ENCODE measurements at places on chromosomes 7 and 10.

DNA sequence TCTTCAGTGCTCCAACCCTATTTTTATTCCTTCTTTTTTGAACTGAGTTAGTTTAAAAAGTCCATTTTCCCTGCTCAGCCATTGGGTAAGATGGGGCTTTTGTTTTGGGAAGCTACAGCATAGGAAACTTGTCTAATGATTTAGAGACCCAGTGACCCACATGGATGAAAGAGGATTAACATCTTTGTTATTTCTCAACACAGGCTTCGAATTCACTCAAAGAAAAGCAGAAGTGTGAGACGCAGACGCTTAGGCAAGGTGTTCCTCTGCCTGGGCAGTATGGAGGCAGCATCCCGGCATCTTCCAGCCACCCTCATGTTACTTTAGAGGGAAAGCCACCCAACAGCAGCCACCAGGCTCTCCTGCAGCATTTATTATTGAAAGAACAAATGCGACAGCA lies 152.0 kb downstream of the HDAC9 start:
- DNase-seq: no peak

DNA sequence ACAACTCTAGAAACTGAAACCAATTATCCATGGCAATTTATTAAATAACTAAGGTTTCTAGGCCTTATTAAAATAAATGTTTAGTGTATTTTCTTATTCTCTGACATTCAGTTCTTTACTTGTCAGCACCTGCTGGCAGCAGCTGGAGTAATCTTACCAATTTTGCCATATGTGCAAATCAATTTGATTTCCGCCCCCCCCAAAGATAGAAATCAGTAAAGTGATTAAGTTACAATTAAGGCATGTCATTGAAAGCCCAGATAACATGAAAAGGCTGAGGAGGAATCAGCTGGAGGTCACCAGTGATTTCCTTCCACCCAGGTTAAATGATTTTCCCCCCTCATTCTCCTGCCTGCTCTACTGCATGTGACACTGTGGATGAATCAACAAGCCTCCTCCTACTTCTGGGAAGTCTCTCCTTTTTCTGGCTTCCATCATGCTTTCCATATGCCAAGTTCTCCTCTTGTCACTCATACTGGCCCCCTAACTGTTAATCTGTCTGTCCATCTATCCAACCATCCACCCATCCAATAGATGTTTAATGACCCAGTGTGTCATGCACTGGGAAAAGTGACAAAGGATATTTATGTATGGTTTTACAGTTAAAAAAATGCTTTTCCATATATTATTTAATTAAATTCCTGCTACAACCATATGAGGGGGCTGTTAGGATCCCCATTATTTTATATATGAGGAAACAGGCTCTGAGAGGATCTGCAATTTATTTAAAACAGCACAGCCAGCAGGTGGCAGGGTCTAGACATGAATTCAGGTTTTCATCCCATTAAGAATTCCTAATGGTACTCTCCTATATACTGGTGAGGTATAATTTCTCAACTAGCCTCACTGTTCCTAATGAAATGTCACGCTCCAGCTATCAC lies 116.5 kb downstream of the ATXN7L1 start:
- DNase-seq: no peak

GRCh38 chr7:139361523-139361922 lies 1.8 kb downstream of the LUC7L2 start:
- DNase-seq: no peak

GRCh38 chr10:1465993-1466764 lies 271.1 kb downstream of the ADARB2 start:
- no peak for DNase-seq

- DNase-seq: no peak
Observed at GRCh38 chr7:113374955-113375354, 256.6 kb upstream of the SMIM30 start.

GRCh38 chr7:101754424-101755159 lies 62.8 kb upstream of the CUX1 start:
- no peak for DNase-seq

DNA sequence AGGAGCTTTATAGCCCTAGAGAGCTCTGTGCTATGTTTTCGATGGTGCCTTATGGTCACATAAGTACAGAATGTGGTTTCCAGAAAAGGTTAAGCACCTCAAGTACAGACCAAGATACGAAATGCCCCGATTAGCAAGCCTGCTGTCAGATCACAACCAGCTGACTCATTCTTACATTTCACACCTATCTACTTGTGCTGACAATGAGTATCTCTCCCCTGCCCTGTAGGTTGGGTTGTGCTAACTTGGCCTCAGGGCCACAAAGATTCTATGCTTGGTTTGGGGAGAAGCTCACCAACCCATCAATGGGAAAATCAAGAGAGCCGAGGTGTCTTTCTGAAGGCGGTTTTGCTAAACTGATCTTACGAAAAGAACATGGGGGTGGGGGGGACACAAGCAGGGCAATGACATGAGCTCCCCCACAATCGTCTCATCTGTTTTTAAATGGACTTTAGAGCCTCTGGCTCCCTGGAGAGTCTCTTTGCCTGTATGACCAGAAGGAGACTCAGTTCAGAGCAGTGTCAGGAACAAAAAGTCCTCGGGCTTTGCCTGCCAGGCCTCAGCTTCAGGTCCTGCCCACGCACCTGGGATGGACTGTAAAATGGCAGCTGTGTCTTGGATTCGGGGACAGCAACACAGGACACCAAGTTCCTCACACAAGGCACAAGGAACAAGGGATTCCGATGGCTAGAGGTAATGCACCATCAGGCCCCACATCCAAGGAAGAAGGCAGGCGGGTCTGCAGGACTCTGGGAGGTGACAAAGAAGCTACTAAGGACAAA lies 55.1 kb downstream of the FAM53B start:
- peak; percentile 30 for DNase-seq

DNA sequence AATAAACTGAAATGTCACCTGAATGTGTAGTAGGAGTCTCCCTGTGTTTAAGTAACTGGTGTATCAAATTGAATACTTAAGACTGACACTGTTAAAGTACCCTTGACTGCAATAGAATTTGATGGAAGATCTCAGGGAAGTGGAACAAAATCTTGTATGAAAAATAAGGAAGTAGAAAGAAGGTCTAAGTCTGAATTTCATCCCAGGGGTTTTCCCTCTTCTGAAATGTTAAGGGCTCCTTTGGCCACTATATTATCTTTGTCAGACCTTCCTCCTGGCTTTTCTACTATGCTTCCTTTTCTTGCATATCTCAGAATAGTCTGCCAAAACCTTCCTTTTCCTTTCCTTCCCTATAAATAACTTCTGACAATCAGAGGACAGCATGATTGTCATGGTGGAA lies 59.6 kb downstream of the BLNK start:
- DNase-seq: no peak

GRCh38 chr7:66905689-66906088 lies 15.3 kb upstream of the TMEM248 start:
- no peak for DNase-seq

DNA sequence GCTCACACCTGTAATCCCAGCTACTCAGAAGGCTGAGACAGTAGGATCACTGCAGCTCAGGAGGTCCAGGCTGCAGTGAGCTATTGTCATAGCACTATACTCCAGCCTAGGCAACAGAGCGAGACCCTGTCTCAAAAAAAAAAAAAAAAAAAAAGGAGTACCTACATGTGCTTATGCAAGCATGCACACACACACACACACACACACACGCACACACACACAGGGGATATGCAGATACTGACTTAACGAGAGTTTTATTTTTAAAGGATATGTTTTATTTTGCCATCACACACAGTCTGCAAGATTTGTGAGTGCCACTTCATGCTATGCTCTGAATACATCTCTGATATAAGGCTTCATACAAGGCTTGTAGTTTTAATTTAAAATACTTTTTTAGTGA lies 479.3 kb downstream of the NEBL start:
- no peak for DNase-seq

DNA sequence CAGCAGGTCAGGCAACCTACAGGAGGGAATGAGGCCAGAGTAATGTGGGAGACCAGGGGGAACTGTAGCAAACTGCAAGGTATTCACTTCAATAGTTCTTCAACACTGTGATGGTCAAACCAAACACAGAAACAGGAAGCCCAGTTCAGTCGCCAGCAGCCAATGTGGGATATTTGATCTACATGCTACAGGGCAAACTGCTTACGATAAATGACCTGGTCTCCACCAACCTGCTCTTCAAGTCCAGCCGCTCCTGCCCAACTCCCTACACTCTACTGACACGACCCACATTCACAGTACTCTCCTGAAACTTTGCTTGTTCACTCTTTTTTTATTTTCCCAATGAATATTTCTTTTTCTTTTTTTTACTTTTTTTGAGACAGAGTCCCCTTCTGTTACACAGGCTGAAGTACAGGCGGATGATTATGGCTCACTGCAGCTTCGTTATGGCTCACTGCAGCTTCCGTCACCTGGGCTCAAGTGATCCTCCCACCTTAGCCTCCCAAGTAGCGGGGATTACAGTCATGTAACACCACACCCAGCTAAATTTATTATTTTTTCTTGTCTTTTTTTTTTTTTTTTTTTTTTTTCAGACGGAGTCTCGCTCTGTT lies 42.1 kb downstream of the MDH2 start:
- DNase-seq: no peak

GRCh38 chr10:87531908-87532622 lies 27.4 kb downstream of the MINPP1 start:
- DNase-seq: peak; percentile 20

GRCh38 chr7:99419323-99420021 lies 10.7 kb downstream of the BUD31 start:
- peak; percentile 35 for DNase-seq

DNA sequence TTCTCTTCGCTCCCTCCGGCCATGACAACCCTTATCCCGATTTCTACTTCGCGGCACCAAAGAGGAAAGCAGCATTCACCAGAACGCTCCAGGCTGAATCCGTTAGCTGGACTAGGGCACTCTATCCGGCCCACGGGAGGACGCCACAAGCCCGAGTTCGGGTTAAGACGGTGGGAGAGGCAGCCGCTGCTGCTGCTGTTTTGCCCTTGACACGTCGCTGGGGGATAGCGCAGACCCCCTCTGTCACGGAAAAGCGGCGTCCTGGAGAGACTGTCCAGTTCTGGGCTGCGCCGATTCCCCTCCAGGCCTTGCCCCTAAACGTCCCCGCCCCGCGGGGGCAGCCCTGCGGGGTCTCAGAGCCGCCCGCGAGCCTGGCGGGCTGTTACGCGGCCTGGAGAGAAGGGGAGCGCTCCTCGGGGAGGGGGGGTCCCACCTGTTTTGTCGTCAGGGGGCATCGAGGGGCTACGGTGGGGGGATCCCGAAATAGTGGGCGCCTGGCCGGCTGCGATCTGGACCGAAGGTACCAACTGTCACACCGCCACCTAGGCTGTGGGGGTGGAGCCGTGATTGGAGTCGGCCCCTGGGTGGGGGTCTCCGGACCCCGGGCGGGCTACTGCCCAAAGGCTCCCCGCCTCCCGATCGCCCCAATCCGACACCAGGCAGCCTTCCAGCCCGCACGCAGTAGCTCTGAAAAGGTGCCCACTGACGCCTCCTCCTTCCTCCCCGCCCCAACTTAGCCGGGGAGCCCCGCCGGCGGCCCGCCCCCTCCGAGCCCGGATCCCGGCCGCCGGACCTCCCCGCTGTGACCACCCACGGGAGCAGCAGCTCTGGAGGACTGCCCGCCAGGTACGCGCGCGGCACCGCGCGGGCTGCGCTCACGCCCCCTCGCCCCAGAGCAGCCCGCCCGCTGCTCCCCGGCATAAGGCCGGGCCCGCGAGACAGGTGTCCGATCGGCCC lies 772 bp downstream of the SGMS1 start:
- peak; percentile 79 for DNase-seq

DNA sequence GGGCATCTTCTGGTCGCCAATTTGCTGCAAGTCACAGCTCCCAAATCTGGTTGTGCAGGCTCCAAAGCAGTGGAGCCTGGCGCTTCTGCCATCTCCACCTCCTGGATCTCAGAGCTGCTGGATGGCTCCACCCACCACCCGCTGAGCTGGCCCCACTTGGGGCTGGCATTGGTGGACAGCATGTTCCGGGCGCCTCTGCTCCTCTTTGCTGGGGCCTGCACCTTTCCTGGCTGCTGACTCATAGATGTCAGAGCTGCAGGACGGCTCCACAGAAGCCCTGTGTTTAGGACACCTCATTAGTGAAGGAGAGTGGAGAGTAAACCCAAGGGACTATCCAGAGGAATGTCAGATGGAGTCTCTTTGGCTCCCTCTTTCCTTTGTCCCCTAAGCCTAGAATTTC lies 27.4 kb downstream of the MAPK8 start:
- DNase-seq: peak; percentile 57

DNA sequence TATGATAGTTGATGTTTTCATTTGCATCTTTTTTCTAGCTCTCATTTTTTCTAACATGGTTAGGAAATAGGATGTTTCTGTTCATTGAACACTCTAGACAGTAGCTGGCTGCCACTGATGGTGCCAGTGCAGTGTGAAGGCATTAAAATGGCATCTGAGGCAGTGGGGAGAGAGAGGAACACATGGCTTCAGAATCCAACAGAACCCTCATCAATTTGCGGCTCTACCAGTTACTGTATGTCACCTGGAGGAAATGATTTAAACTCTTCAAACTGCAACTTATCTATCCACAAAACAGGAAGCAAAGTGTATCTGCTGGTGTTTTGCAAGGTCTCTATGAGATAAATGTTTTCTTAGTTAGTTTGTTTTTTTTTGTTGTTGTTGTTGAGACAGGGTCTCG lies 305.2 kb upstream of the PRKCQ start:
- DNase-seq: no peak

GRCh38 chr10:6912929-6913328 lies 332.9 kb upstream of the PRKCQ start:
- no peak for DNase-seq

- DNase-seq: peak; percentile 91
Observed at GRCh38 chr7:129611246-129612111, at the start of gene NRF1. TSS of gene NRF1 (plus strand) at chr7:129611720. CDS start at chr7:129657352, 45,632 bp downstream.

DNA sequence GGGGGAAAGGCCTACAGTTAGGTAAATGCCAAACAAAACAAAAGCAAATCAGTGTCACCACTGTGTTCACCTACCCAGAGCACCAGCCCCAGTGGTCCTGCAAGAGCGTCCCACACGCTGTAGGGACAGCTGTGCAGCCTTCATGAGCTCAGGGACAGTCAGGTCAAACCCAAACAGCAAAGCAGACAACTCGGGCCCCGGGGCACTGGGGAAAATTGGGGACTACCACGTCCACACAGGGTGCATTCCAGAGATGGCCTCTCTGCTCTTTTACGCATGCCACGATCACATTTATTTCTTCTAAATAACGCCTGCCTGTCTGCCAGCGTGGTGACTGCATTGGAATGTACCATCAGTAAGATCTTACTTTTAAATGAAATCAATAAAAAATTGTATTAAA lies 21.7 kb downstream of the EBF3 start:
- no peak for DNase-seq

- no peak for DNase-seq
Observed at GRCh38 chr7:50481867-50482266, 31.7 kb upstream of the FIGNL1 start.

DNA sequence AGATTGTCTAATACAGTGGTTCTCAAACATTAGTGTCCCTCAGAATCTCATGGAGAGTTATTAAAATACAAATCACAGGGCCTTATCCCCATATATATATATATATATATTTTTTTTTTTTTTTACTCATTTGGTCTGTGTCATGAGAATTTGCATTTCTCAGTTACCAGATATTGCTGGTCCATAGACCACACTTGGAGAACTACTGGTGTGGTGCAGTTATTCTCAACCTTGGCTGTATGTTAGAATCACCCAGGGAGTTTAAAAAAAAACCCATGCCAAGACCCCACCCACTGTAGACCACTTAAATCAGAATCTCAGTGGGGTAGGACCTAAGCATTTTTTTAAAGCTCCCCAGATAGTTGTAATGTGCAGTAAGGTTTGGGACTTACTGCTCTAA lies 179.9 kb downstream of the AUTS2 start:
- DNase-seq: no peak
